Daoy (cell line): ENCODE measurements at places on chromosomes 7 and 10.

GRCh38 chr7:128841171-128841690 is 11.0 kb downstream of the FLNC start:
- no peak for DNase-seq

GRCh38 chr7:98228801-98229200 is 17.6 kb downstream of the BHLHA15 start:
- no peak for DNase-seq

DNA sequence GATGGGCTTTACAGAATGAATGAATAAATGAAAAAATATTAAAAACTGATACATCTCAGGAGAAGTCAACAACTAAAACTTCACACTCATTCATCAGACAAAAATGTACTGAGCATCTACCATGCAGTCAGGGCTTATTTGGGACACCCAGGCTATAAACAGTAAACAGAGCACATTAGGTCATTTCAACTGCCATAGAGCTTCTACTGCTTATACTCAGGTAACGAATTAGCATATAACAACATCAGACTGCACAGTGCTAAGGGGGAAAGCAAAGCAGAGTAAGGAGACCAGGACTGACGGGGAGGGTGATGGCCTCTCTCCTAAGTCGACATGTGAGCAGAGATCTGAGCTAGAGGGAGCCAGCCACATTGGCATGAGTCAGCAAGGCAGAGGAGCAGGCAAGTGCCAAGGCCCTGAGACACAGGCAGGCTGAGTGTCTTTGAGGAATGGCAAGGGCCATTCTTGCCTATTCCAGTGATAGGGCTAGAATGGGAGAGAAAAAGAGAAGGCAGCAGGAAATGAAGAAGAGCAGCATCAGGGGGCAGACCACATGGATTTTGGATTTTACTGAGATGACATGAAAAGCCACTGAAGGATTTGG is 528.9 kb downstream of the PARD3 start:
- DNase-seq: peak; percentile 55

DNA sequence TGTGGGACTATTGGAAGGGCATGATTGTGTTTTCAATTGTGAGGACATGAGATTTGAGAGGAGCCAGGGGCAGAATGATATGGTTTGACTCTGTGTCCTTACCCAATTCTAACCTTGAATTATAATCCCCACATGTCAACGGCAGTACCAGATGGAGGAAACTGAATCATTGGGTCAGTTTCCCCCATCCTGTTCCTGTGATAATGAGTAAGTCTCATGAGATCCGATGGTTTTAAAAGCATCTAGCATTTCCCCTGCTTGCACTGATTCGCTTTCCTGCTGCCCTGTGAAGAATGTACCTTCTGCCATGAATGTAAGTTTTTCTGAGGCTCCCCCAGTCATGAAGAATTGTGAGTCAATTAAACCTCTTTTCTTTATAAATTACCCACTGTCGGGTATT is 1367.1 kb downstream of the XPNPEP1 start:
- no peak for DNase-seq

GRCh38 chr7:74455928-74456327 is 2.2 kb downstream of the GTF2IRD1 start:
- no peak for DNase-seq

- no peak for DNase-seq
Measured at GRCh38 chr7:13034693-13035092, 347.3 kb downstream of the ARL4A start.

DNA sequence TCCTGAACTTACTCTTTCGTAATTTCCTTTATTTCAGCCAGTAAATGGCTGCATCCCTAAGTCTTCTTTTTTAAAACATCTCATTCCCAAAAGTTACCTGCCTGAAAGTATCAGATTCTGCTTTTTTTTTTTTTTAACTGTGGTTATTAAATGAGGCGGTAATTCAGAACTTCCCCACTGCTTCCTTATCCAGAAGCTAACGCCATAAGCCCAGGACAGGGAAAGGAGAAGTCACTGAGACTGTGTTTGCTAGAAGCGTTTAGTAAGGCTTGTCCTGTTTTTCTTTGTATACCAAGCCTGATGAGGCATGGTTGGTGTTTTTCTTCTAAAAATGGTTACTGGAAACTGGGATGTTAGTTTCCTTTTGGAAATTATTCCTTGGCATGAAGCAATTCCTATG is 197.8 kb downstream of the CELF2 start:
- DNase-seq: no peak

GRCh38 chr7:2864204-2864985 is 20.3 kb upstream of the GNA12 start:
- DNase-seq: peak; percentile 42
